ENCODE measurements at places on chromosomes 2 and 18.

- no peak for DNase-seq
These were observed 57.3 kb upstream of the CYP26B1 start for GRCh38 chr2:72204786-72205503.

GRCh38 chr2:105299290-105299689 is 30.2 kb downstream of the TGFBRAP1 start:
- no peak for DNase-seq

- no peak for DNase-seq
These were observed 672.9 kb upstream of the ACVR2A start for GRCh38 chr2:147171941-147172340.

GRCh38 chr2:45131587-45131986 is 122.3 kb upstream of the SIX2 start:
- no peak for DNase-seq

DNA sequence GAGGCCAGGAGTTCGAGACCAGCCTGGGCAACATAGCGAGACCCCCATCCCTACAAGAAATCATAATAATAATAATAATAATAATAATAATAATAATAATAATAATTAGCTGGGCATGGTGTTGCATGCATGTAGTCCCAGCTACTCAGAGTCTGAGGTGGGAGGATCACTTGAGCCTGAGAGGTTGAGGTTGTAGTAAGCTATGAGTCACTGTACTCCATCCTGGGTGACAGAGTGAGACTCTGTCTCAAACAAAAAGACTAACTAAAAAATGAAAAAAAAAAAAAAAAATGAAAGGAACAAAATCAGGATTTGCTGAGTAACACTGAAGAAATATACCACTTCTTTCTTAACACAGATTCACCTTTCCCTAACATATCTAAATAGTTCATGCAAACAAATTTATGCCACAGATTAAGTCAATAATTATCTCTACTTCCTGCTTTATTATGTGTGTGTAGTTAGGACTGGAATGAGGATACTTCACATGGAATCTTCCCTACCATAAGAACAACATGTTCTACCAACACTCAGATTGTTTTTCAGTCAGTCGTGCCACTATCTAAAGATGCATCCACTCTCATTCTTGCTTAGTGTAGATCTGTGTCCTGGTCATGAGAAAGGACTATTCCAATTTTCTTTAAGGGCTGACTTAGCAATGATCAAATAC is 928.7 kb downstream of the SLC4A3 start:
- DNase-seq, result no peak

GRCh38 chr18:41922176-41922575 is 32.9 kb upstream of the PIK3C3 start:
- no peak for DNase-seq

DNA sequence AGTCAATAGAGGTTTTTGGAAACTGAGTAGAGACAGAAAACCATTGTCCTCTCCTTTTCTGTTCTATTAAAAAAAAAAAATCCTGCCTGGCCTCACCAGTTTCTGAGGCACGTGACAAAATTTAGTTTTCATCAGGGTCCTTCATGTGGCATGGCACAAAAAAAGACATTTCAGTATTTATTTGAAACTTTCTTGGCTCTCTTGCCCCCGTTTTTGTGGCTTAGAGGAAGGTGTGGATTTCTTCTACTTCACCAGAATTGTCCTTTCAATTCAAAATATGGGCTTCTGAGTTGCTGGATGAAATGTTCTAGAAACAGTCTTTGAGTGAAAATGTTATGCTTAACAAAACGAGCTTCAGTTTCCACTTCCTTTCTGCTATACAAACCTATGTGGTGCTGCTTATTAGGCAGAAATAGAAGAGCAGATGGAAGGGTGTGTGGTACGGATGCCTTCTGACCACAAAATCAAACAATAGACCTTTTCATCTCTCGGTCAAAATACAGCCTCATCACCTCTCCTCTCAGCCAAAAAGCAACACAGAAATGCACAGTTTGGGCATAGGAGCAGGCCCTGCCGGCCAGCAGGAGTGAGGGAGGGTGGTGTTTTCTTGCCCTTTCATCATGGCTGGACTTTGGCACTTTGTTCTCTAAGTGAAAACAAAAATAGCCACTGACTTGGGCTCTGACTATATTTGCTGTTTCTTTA is 89.2 kb downstream of the SH3RF3 start:
- no peak for DNase-seq

DNA sequence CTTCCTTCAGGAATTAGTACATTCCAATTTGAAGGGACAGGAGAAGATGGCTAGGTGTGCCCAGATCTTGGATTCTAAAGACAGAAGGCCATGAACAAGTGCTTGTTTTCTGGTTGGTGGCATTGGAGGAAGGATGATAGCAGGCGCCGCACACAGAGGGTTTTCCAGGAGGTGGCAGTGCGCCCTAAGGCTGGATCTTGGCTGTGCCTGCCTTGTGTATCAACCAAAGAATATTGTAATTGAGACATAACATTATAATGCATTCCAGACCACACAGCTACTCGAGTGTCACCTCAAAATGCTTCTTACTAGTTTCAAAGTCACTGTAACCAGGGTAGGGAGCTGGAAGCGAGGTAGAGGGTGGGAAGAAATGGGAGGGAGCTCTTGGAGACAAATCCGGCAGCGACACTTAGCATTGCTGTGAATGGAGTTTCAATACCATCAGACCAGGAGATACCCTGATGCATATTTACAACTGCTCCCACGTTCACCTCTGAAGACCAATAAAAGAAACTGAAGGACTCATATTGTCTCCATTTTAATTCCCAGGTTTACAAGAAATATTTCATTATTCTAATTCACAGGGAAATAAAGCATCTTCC is 42.5 kb downstream of the CPO start:
- DNase-seq, result no peak

- no peak for DNase-seq
These were observed 36.8 kb upstream of the ATP8B1 start for GRCh38 chr18:57839942-57840381.

- DNase-seq, result no peak
These were observed 15.1 kb upstream of the BZW1 start for GRCh38 chr2:200796561-200796960.

DNA sequence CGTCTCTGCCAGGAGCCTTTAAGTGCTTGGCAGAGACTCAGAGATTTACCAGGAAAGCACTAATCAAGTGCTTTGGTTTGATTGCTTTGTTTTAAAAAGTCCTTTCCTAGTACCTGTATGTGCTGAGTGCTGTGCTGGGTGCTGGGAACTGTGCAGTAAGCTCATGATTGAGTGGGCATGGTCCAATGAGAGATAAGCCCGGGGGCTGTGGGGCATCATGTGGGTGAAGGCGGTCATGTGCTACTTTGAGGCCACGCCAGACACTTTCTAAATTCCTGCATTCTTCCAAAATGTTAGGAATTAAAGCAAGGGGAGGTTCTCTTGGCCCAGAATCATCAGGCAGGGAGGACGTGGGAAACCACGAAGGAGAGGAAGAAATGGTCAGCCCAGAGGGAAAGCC is 109.0 kb downstream of the ACAA2 start:
- no peak for DNase-seq

GRCh38 chr2:159953136-159953823 is 109.1 kb downstream of the PLA2R1 start:
- DNase-seq, result no peak

DNA sequence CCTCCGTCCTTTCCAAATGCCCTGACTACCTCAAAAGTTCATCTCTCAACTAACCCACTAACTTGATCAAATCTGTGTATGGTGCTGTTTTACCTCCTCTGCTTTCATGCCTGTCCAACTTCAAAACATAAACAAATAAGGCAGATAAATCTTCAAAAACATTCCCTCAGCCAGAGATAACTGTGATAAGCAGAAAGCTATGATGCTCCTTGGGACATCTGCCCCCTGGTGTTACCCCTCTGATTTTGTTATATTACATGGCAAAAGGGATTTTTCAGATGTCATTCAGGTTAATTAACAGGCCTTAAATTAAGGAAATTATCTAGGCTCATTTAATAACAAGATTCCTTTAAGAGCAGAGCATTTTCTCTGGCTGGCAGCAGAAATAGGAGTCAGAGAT is 810.8 kb upstream of the CHAC2 start:
- no peak for DNase-seq

DNA sequence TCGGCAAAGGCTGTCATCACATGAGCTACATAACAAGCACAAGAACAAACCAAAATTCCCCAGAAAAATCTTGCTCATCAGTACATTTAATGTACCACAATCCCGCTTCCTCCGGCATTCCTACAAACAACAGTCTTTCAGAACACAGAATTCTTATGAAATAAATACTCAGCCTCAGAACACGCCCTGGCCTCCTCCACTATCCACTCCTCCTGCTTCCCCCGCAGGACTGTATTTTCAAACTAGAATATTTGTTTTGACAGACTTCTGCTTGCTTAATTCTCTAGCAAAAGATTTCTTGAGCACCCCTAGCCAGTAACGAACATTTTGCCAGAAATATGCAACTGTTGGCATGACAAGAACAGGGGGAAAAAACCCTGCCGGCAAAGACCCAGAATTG is 131.2 kb downstream of the THADA start:
- DNase-seq, result no peak

- no peak for DNase-seq
These were observed 167.8 kb upstream of the LYPD1 start for GRCh38 chr2:132837769-132838168.

GRCh38 chr2:113007250-113007649 is 2.0 kb downstream of the IL36A start:
- no peak for DNase-seq

- DNase-seq, result no peak
These were observed 79.7 kb upstream of the IGFBP5 start for GRCh38 chr2:216775043-216775453.

DNA sequence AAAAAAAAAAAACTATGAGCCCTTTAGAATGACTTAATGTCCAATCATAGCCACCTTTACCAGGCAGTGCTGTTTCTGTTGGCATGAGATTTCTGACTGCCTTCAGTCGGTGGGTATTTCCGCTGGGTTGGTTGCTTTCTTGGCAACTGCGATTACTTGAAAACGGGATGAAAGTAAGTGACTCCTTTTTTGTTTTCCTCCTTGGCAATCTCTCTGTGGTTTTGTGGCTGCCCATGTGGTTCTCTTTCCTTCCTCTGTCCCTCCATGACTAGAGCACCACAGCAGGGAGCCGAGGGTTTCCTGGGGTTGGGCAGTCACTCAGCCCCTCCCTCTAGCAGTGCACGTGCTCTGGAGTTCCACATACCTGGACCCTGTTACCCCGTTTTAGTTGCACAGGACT is 112.1 kb downstream of the KLHL29 start:
- no peak for DNase-seq

DNA sequence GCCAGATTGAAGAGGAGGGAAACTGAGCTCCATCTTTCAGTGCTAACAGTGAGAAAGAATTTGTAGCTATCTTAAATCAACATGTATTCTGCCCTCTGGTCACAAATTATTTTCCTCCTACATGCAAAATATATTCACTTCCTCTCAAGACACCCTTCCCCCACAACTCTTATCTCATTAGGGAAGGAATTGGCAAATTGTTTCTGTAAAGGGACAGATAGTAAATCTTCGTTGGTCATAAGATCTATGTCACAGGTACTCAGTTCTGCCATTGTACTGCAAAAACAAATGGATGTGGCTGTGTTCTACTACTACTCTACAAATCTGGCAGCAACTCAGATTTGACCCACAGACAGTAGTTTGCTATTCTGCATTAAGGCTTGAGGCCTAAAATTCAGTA is 53.0 kb upstream of the CYP20A1 start:
- no peak for DNase-seq

Measured in activated CD8-positive, alpha-beta memory T cell treated with anti-CD3 and anti-CD28 coated beads for 1 hour (primary cell).